ENCODE measurements at places on chromosomes 13 and 19. TPM values are rescaled to one million over a fixed set of nuclear protein-coding genes. Genes with fewer than 3 reads are reported as not detected.

The ZNF486 gene
- total RNA-seq = 0.55 TPM

The CEACAM7 gene
- total RNA-seq = not detected

The WDR87 gene
- total RNA-seq = not detected

The HIF3A gene
- total RNA-seq = 15.9 TPM

The HPN gene
- 24.0 TPM for total RNA-seq

The TNNI3 gene
- 5.2 TPM for total RNA-seq
